ENCODE measurements at places on chromosomes 4 and X.

DNA sequence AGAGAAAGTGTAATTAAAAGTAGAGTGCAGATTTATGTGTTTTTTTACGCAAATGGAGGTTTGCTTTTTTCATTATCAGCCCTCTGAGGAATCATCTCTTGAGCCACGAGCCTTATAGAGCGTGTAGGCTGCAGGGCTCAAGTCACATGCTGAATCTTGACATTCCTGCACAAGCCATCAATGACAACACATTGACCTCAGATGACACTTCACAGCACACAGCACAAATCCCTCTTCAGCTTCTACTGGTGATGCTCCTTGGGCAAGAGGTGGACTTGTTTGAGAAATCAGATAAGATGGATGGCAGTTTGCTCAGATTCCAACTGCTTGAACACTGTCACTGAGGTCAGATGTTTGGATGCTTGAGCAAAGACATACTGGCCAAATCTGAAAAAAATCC, 250.6 kb downstream of the SNCA start:
- no peak for DNase-seq

DNA sequence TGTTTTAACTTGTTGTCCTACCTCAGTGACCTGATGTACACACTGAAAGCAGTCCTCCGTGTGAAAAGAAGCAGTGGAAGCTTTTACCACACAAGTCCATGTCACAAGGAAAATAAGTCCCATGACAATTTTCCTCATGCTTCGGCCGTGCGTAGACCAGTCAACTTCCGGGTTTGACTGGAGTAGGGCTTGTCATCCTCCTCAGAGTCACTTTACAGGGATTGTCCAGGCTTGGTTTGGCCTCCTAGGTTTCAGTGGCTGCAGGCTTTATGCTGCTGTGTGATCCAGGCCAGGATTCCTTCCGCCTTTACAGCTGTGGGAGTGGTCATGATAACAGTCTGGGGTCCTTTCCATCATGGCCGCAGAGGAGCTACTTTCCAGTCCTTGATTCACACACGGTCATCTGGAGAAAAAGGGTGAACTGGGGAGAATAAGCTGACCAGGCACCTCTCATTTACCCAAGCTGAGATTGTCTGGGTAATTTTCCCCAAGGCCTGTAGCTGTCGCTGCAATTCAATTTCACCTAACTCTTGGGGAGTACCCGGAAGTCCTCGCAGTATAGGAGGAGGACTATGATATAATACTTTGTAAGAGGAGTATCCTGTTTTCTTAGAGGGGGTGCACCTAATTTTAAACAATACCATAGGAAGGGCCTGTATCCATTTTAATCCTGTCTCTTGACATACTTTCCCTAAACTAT, 206.1 kb upstream of the KLF8 start:
- DNase-seq, result no peak

DNA sequence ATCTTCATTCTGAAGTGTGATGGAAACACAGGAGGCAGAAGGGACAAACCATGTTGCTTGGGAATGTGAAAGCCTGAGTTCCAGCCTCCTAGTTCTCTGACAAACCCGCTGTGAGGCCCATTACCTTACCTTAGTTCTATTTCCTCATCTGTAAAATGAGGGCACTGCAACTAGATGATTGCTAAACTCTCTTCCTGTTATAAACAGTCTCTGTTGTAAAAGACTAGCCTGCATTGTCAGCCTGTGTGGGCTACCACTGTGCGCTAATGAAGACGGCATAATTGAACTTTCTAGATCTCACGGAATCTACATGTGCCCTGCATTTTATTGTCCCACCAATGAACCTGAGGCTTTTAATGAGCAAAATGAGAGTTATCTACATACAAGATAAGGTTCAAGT, 147.2 kb downstream of the AFF2 start:
- DNase-seq, result no peak

DNA sequence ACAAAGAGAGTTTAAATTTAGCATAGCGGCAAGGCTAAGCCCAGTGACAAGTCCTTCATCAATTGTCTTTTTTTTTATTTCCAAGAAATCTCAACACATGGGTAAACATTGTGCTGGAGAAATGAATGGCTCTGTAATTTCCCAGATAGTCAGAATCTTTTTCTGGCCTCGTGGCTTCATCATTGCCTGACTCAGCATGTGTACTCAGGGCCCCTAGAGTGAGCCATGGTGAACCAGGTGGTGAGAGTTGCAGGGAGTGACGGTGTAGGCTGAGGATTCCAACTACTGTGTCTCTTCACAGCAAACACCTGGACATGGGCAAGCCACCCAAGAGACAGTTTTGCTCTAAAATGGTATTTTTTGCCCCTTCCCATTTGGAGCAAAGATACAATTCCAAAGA, 43.1 kb upstream of the UCP1 start:
- DNase-seq, result no peak

- no peak for DNase-seq
Measured at GRCh38 chr4:78155616-78156105, 98.5 kb downstream of the FRAS1 start.

GRCh38 chr4:125115476-125115875, 199.3 kb upstream of the FAT4 start:
- no peak for DNase-seq

DNA sequence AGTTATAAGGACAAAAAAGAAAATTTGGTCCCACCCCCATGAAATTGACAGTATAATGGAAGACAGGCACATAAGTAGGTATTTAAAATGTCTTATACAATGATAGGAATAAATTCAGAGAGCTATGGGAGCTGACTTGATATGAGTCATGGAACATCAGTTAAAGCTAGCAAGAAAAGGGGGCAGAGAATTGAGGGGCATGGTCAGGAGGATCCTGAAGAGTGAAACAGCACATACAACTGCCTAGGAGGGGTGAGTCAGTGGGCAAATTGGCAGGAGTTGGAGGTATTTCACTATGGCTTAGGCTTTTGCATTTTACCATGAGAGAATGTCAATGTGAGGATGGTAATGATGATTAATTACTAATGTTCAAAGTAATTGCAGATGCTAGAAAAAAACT, 95.4 kb upstream of the BANK1 start:
- no peak for DNase-seq

DNA sequence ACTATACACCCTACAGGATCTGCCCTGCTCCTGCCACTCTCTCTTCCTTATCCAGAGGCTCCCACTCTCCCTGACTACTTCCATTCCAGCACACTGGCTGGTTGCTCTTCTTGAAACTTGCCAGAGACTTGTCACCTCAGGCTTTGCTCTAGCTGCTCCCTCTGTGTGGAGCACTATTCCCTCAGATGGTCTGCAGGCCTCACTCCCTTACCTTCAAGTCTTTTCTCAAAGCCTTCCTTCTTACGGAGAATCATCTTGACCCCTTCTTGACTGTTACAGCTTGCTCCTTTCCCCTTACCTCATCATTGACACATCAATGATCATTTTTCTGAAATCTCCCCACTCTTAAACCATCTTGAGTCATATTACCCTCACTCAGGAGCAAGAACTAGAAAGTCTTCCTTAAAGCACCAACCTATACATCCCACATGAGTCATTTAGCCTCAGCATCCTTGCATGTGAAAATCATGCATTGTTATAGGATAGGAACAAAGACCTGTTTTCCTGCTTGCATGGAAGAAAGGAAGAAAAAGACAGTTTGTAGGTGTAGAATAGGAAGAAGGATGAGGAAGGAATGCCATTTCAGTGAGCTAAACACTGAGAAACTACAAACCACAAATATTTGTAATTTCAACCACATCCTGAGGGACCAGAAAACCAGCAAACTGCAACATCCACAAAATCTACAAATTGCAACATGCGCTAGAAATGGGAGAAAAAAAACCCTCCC, 55.7 kb downstream of the ANTXR2 start:
- no peak for DNase-seq

DNA sequence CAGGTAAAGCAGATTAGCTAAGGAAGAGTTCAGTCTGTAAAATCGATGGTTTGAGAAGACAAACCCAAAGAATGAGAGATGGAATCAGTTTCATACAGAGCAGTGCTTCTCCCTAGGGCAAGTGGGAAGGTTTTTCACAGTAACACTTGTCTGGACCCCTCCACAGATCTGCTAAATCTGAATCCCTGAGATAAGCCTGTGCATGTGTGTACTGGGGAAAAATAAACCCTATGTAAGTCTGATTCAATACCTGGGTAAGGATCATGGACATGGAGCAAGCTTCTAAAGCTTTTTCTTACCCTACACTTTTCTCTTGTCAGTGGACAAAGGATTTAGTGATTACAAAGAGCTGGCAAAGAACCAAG, 13.6 kb downstream of the ELOVL6 start:
- no peak for DNase-seq

DNA sequence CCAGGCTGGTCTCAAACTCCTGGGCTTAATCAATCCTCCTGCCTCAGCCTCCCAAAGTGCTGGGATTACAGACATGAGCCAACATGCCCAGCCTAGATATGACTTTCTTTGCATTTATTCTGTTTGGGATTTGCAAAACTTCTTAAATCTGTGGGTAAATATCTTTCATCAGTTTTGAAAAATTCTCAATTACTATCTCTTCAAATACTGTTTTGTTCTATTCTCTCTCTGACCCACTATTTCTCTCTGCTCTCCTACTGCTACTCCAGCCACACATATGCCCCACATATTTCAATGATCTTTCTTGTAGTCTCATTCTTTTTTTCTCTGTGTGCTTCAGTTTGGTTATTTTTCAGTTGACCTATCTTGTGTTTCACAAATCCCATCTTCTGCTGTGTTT, 205.1 kb downstream of the CHIC2 start:
- DNase-seq, result no peak
